ENCODE measurements at places on chromosomes 16 and 17.
A peak's percentile ranks its signal among the peaks of the same experiment; 100 is the strongest.

- DNase-seq = no peak
Observed at GRCh38 chr16:824194-824593, 23.7 kb upstream of the GNG13 start.

GRCh38 chr16:500709-501108 lies 26.8 kb upstream of the CAPN15 start:
- no peak for DNase-seq

DNA sequence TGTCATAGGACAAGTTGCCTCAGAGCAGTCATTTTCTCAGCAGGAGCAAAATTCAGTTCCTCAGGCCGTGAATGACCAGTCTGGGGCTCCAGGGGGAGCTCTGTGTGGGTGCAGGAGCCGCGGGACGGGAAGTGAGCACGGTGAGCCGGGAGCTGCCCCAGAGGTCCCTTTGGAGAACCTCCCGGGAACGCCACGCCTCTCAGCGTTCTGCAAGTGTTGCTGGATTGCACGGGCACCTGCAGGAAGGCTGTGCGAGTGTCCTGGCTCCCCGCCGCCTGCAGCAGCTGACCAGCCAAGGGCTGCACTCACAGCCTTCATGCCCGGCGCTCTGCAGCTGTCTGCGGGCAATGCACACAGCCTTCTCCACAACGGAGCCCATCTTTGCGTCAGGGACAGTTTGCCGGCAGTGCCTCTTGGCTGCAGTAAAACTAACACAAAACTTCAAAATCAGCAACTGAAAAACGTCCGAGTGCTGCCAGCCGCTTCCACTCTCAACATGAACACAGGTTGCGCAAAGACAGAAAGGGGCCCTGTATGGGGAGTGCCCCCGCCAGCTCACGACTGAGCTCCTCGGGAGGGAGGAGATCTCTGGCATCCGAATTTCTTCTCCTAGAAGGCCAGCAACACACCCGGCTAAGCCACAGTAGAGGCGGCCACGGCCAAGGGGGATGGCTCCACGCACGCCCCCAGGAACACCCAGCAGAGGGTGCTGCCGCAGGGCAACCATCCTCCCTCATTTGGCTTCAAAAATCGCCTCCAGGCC lies 16.0 kb downstream of the NDUFAF8 start:
- DNase-seq = peak; percentile 91

DNA sequence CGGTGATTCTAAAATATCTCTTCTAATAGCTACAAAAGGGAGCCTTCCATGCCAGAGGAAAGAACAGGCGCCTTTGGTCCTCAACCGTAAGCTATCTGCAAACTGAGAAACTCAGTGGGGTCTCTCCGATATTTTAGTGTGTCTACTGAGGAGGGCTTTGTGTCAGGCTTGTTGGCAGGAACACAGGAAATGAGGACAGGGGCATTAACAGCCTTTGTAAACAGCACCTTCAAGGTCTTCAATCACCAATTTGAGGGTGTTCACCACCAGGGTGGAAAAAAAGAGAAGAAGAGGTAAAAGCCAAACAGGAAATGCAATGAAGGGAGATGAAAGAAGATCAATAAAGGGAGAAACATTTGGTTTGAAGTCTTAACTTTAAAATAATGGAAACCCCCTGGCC lies 580.1 kb upstream of the SALL1 start:
- DNase-seq = no peak

DNA sequence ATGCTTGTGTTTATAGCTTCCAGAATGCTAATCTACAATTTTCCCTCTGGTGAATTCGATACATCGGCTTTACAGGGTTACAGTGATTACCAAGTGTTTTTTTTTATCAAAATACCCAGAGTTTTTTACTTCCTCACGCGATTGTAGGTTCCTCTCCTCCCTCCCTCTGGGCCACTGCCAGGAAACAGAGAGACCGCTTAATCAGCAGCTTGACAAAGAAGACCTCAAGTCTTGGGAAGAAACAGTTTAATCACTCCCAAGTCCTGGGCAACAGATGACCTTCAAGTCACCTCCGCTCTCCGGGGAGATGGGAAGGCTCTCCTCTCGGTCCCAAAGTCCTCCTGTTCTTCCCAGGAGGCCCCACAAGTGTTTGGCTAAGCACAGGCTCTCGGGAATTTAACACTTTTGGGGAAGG lies 23.5 kb downstream of the SMTNL2 start:
- peak; percentile 93 for DNase-seq

DNA sequence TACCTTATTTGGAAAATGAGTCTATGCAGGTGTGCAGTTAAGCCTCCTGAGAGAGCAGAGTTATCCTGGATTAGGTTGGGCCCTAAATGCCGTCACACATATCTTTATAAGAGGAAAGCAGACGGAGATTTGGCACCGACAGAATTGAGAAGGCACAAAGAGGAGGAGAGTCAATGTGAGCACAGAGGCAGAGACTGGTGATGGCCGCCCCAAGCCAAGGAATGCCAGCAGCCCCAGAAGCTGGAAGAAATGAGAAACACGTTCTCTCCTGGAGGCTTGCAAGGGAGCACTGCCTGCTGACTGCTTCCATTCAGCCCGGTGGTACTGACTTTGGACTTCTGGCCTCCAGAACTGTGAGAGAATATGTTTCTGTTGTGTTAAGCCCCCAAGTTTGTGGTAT lies 3.2 kb downstream of the SLC46A1 start:
- DNase-seq = no peak

DNA sequence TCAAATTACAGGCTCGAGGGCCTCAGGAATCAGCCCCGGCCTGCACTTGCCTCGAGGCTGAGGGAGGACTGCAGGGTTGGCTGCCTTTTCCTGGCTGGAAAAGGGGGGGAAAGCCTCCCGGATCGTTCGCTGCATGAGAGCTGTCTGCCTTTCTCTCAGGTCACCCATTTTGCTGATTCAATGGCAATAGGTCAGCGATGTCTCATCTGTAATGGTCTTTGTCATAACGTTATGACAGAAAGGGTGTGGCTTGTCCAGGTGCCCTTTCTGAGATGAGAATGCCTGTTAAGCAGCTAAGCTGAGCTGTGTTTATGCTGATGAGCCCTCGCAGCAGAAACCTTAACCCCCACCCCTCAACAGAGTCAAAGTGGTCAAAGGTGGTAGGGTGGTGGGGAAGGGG lies 81.8 kb downstream of the AKAP1 start:
- no peak for DNase-seq

- DNase-seq = peak; percentile 7
Observed at GRCh38 chr16:58187092-58187491, 10.8 kb downstream of the CSNK2A2 start.

DNA sequence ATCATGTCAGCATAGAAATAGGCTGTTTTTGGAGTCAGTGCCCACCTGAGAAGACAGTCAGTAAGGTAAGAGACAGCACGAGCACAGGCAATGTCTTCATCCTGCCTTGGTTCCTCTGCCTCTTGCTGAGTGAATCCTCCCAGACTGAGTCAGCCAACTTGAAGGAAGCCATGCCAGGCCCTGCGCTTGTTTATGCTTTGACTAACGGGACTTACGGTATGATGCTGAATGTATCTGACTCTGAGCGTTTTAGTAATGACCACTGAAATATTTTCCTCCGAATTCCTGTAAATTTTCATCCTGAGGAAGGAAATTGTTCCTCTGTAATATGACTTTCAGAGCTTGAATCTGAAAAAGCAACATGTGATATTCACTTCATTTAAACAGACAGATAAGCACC lies 18.0 kb downstream of the C17orf67 start:
- DNase-seq = no peak

- DNase-seq = no peak
Observed at GRCh38 chr17:10088444-10088843, 110.0 kb downstream of the GAS7 start.

All from lung (tissue), 17 donors.